ENCODE measurements at places on chromosomes 11 and 22. TPM values are rescaled to one million over a fixed set of nuclear protein-coding genes. Genes with fewer than 3 reads are reported as not detected.

- H3K27me3 ChIP-seq, result peaks cover 3% of the 10 kb centered on the region
- no peaks in the 10 kb centered on the region for H3K4me1 ChIP-seq
- no peak for DNase-seq
Observed at GRCh38 chr22:48782811-48783511, 1044.7 kb downstream of the BRD1 start.

GRCh38 chr22:40423310-40423688 is 52.9 kb downstream of the SGSM3 start:
- DNase-seq, result no peak
- H3K36me3 ChIP-seq, result peaks cover 27% of the 10 kb centered on the region
- peaks cover 11% of the 10 kb centered on the region for H3K4me1 ChIP-seq
- H3K4me3 ChIP-seq, result no peak overlapping the region
- no peak overlapping the region for H3K27ac ChIP-seq

GRCh38 chr11:46977038-46977813 is 40.7 kb downstream of the CSTPP1 start:
- H3K4me1 ChIP-seq, result peaks cover 8% of the 10 kb centered on the region
- H3K4me3 ChIP-seq, result no peak overlapping the region
- no peak overlapping the region for H3K27ac ChIP-seq
- no peaks in the 10 kb centered on the region for H3K27me3 ChIP-seq
- no peak for DNase-seq

DNA sequence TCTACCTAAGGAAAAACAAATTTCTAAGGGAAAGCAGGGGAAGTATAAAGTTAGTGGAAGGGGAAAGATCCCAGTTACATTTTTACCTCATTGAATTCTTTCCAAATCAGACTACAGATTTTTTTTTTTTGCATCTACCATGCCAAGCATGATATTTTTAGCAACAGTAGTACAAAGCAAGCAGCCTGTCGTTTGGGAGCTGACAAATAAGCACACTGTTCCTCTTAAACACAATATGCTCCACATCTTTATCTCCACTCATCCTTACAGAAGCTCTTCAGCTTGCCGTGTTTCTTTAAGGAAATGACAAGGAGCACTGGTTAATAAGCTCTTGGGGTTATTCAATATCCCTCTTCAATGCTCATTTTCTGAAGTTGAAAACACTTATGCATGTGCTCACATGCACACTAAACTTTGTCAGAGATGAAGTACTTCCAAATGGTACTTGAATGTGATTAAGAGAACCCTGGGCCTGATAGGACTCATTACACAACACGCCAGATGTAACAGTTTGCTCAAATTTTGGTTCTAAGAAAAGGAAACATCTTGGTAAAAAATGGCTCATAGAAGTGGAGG is 53.8 kb downstream of the PAX6 start:
- no peak for DNase-seq
- no peaks in the 10 kb centered on the region for H3K27me3 ChIP-seq
- no peak overlapping the region for H3K27ac ChIP-seq
- H3K4me3 ChIP-seq, result no peak overlapping the region

- H3K27ac ChIP-seq, result no peak overlapping the region
- peaks cover 7% of the 10 kb centered on the region for H3K27me3 ChIP-seq
- no peaks in the 10 kb centered on the region for H3K36me3 ChIP-seq
- no peak for DNase-seq
- no peaks in the 10 kb centered on the region for H3K4me1 ChIP-seq
Observed at GRCh38 chr11:78737891-78738290, 163.2 kb upstream of the NARS2 start.

DNA sequence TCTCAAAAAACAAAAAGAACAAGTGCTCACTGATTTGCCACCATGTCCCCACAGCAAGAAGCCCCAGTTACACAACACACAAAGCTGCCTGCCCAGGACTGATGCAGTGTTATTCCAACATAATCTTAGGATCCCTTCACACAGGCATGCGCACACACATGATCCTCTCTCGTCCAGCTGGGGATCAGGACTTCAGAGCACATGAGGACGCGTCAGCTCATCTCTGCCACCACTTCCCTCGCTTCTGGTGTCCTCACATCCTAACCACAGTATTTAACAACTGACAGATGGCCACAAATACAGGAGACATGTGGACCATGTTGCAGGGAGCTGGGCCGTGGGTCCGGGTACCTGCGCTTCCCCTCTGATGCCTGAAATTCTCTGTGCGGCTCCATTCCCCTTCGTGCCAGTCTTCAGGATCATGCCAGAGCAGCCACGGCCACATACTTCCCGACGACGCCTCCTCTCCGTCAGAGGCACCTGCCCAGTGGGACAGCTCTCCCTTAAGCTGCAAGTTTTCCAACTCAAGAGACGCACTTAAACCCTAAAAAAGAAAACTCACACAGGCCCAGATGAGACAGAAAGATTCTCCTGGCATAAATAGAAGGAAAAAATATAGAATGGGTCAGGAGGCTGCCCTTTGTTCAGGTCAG is 68.3 kb downstream of the PACSIN2 start:
- no peak overlapping the region for H3K27ac ChIP-seq
- no peaks in the 10 kb centered on the region for H3K27me3 ChIP-seq
- no peak overlapping the region for H3K4me3 ChIP-seq
- DNase-seq, result no peak

DNA sequence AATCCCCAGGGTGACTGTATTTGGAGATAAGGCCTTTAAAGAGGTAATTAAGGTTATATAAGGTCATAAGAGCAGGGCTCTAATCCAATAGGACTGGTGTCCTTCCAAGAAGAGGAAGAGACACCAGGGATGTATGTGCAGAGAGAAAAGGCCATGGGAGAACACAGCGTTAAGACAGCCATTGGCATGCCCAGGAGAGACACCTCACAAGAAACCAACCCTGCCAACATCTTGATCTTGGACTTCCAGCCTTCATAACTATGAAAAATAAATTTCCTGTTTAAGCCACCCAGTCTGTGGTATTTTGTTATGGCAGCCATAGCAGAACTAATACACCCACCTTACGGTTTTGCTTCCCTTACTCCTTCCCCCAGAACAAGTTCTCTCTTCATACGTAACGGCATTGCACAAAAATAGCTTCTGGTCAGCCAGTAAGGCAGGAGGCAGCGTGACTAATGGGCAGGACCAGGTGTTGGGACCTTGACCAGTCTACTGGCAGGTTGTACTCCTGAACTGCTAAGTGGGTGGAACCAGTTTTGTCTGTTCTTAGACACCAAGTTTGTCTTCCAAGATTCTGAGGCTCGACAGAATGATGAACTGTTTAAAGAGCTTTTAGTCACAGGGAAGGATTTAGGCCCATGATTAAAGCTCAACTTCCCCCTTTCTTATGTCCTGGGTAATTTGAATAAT is 31.9 kb upstream of the UPB1 start:
- H3K27me3 ChIP-seq, result no peaks in the 10 kb centered on the region
- no peak overlapping the region for H3K4me3 ChIP-seq
- no peaks in the 10 kb centered on the region for H3K36me3 ChIP-seq
- H3K4me1 ChIP-seq, result peaks cover 19% of the 10 kb centered on the region
- no peak overlapping the region for H3K27ac ChIP-seq

LDHAL6A gene
- total RNA-seq, result not detected

SYCE3 gene
- total RNA-seq, result not detected

Data from activated CD8-positive, alpha-beta T cell treated with anti-CD3 and anti-CD28 coated beads for 36 hours (primary cell).